ENCODE measurements at places on chromosomes 1 and 21. TPM values are rescaled to one million over a fixed set of nuclear protein-coding genes. Genes with fewer than 3 reads are reported as not detected.

GRCh38 chr21:36926989-36927718 lies 39.3 kb downstream of the HLCS start:
- no peaks in the 10 kb centered on the region for H3K27me3 ChIP-seq
- H3K36me3 ChIP-seq, result no peaks in the 10 kb centered on the region

- no peak for DNase-seq
- H3K27me3 ChIP-seq, result no peaks in the 10 kb centered on the region
- no peak overlapping the region for H3K27ac ChIP-seq
- H3K4me3 ChIP-seq, result no peak overlapping the region
- no peaks in the 10 kb centered on the region for H3K36me3 ChIP-seq
These were observed 14.3 kb downstream of the BTG3 start for GRCh38 chr21:17598437-17598836.

DNA sequence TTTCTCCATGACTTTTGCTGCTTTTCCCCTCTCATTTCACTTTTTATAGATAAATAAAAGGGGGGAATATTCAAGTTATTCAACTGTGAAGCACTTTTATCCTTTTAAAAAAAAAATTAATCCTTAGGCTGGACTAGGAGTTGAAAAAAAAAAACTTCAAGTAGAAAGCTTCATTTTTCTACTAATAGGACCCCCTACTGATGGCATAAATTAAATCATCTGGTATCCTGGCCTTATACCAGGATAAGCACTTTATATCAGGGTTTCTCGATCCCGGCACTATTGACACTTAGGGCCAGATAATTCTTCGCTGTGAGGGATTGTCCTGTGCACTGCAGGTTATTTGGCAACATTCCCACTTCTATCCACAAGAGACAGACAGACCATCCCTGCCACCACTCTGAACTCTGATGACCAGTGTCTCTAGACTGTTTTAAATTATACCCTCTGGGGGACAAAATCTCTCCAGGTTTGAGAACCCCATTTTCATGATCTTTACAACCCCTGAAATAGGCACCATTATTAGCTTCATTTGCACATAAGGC lies 17.6 kb downstream of the USP33 start:
- H3K36me3 ChIP-seq, result peaks cover 6% of the 10 kb centered on the region
- DNase-seq, result no peak
- H3K27ac ChIP-seq, result no peak overlapping the region
- no peaks in the 10 kb centered on the region for H3K27me3 ChIP-seq

DNA sequence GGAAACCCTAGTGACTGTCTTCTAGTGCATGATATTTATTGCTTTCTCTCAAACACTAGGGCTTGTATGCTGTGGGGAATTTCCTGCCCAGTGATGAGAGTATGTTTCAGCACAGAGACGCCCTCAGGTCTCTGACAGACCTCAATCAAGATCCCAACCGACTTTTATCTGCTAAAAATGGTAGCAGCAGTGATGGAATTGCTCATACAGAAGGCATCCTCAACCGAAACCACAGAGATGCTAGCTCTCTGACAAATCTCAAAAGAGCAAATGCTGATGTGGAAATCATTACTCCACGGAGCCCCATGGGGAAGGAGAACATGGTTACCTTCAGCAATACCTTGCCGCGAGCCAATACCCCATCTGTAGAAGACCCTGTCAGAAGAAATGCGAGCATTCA lies 41.3 kb downstream of the PLPPR4 start:
- DNase-seq, result no peak
- H3K4me3 ChIP-seq, result no peak overlapping the region
- no peaks in the 10 kb centered on the region for H3K27me3 ChIP-seq

GRCh38 chr1:232615306-232615800 lies 14.6 kb downstream of the SIPA1L2 start:
- no peak overlapping the region for H3K4me3 ChIP-seq
- no peak for DNase-seq
- no peak overlapping the region for H3K27ac ChIP-seq
- H3K36me3 ChIP-seq, result no peaks in the 10 kb centered on the region

- H3K4me1 ChIP-seq, result no peaks in the 10 kb centered on the region
- no peak overlapping the region for H3K4me3 ChIP-seq
- H3K36me3 ChIP-seq, result no peaks in the 10 kb centered on the region
- no peaks in the 10 kb centered on the region for H3K27me3 ChIP-seq
These were observed 50.5 kb upstream of the EPS8L3 start for GRCh38 chr1:109814223-109814622.

- H3K4me3 ChIP-seq, result no peak overlapping the region
- no peak overlapping the region for H3K27ac ChIP-seq
- no peak for DNase-seq
- H3K27me3 ChIP-seq, result no peaks in the 10 kb centered on the region
- H3K36me3 ChIP-seq, result no peaks in the 10 kb centered on the region
- no peaks in the 10 kb centered on the region for H3K4me1 ChIP-seq
These were observed 45.3 kb downstream of the RUNX3 start for GRCh38 chr1:24884751-24885150.

- H3K27ac ChIP-seq, result peak overlapping the region; percentile 99
- H3K36me3 ChIP-seq, result no peaks in the 10 kb centered on the region
- H3K4me1 ChIP-seq, result peaks cover 26% of the 10 kb centered on the region
These were observed 16.2 kb upstream of the TTLL10 start for GRCh38 chr1:1157426-1157913.

- H3K4me1 ChIP-seq, result peaks cover 3% of the 10 kb centered on the region
- no peaks in the 10 kb centered on the region for H3K27me3 ChIP-seq
- H3K27ac ChIP-seq, result no peak overlapping the region
- DNase-seq, result no peak
- no peaks in the 10 kb centered on the region for H3K36me3 ChIP-seq
These were observed 66.8 kb upstream of the BCL10 start for GRCh38 chr1:85343213-85343611.

Gene GBP2
- 54.6 TPM for total RNA-seq

Gene PM20D1
- total RNA-seq, result 0.87 TPM

Gene PLA2G2C
- not detected for total RNA-seq

Gene DTL
- not detected for total RNA-seq

Gene LPAR3
- not detected for total RNA-seq

Gene SELENOF
- total RNA-seq, result 78.0 TPM

Gene GPA33
- total RNA-seq, result not detected

Gene HMCN1
- 2.1 TPM for total RNA-seq

Gene LCK
- total RNA-seq, result 2.7 TPM

All from tibial nerve (tissue), 4 donors.